ENCODE measurements at places on chromosomes 3 and 15.

GRCh38 chr3:46925585-46925934 lies 48.0 kb downstream of the PTH1R start:
- no peak for DNase-seq

DNA sequence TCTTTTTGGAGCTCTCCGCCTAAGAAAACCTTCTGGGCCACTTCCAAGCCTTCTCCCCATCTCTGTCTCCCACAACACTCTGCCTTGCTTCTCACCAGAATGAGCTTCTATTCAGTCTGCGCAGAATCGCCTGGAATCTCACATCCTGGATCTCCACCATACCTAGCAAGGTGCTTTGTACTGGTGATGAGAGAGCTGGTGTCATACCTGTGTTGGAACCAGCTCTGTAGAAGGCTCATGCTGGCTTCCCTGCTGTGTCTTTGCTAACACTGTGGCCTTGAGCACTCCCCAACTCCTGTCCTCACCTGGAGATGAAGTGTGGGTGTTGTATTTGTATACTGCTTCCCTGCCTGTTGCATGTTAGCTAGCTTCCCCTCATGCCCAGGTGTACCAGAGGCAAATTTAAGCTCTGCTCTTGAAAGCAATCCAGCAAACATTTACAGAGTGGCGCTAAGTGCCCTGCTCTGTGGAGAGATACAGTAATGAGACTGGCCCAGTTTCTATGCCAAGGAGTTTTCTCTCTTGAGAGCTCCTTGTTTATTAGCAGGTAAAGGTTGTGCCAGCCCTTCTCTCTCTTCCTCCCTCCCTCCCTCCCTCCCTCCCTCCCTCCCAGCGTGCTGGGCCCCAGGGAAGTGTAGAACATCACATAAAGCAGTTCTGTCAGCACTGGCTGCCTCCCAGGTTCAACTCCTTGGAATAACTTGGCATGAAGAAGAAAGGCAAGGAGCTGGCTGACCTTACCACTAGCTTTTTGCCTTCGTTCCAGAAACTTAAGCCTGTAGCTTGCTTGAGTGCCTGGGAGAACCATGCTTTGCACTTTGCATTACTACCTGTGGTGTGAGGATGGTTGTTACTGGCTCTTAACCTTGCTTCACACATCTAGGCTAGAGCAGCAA lies 54.9 kb downstream of the TRIM71 start:
- DNase-seq = peak; percentile 14

- no peak for DNase-seq
Measured at GRCh38 chr15:89137926-89138325, 49.7 kb downstream of the ABHD2 start.

DNA sequence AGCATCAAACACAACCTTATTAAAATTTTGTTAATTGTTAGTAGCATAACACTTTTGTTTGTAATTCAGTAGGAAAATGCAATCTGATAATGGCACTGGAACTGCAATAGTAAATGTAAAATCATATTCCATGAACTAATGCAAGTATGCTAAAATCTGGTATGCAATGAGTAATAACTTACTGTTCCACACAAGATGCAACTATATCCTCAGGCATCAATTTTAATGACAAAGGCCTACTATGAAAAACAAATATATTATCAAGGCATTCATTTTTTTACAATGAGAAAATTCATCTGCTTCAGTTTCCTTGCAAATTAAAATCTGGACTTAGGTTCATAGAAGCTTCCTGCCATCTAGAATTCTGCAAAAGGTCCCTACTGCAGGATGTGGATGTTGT lies 1.4 kb upstream of the NSMCE3 start:
- DNase-seq = no peak

- no peak for DNase-seq
Measured at GRCh38 chr3:23876923-23877322, 39.9 kb downstream of the NKIRAS1 start.

GRCh38 chr3:184540777-184541681 lies 20.6 kb upstream of the EPHB3 start:
- peak; percentile 95 for DNase-seq

DNA sequence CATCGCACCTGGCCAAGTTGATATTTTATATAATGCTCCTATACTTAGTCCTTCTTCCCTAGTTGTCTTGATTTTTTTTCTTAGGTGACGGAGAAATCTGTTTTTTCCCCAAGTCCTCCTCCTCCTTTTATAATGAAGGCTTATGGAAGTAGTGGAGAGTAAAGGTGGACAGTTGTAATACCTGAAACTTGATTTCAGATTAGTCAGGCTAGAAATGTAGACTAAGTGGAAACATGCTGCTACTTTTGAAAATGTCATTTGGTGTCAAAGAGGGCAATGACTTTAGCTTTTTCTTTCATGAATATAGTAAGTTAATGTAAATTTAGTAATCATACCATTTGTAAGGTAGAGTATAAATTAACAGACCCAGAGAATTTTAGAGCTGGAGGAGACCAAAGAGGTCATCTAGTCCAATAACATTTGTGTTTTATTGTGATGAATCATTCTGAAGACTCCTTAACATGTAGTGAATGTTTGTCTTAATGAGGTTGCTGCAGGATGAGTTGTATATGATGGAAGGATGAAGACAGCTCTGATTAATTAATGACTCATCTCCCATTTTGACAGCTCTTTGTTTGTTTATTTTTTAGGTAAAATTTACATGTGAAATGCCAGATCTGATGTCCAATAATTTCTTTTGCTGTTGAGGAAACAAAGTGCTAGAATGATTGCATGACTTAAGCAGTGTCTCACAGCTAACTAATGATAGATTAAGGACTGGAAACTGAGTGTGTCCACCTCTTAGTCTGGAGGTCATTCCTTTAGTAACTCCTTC lies 8.7 kb downstream of the CTDSPL2 start:
- no peak for DNase-seq

DNA sequence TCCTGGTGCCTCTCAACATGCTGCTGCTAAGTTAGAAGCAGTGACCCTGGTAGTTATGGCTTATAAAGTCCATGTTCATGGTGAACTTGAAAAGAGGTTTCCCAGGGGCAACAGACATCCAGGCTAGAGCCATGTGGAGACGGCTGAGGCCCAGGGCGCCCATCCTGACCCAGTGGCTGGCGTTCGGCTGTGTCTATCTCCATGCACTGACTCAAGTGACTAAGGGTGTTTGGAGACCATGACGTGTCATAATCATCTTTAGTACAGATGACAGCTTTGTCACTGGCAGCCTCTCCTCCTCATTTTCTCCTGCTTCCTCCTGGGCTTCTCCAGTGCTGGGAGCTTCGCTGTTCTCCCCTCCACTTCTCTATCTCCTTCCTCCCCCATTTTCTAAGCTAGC lies 287.4 kb upstream of the LYSMD4 start:
- no peak for DNase-seq

DNA sequence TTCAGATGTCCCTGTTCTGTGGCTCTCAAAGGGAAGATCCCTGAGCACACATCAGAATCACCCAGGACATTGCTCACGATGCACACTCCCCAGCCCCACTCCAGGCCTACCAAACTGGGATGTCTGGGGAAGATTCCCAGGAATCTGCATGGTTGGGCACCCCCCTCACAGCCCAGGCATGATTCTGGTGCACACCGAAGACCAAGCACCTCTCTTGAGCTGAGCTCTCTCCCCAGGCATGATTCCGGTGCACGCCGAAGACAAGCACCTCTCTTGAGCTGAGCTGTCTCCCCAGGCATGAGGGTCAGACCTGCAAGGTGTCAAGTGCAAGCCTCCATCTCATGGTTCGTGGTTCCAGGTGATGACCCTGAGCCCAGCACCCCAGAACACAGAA lies 112.2 kb upstream of the MEF2A start:
- no peak for DNase-seq

GRCh38 chr3:66719796-66720356 lies 219.1 kb upstream of the LRIG1 start:
- no peak for DNase-seq

DNA sequence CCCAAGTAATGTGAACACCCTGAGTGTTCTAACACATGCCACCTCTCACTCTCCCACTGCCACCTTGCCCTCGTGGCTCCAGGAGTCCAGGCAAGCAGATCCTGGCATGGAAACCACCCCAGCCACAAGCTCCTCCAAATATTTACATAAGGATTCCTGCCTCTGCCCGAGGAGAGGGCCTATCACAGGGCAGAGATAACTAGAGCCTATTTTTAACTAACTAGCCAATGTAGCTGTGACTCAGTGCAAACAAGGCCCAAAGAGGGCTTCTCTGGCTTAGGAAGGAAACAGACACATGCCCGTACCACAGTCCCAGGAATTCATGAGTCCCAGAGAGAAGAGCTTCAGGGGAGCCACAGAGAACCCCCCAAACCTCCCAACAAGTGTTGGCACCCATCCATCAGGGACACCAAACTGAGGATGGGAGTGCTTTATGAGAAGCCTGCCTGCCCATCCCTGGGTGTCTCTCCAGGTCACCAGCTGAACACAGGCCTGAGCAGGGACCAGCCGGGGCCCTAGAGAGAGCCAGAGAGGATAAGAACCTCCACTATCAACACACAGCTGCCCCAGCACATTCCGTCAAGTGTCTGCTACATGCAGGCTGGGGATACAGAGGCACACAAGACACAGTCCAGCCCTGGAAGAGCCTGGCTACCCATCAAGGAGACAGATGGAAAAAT lies 9.2 kb downstream of the FYCO1 start:
- peak; percentile 49 for DNase-seq

- DNase-seq = no peak
Measured at GRCh38 chr3:52299879-52300611, 12.4 kb downstream of the GLYCTK start.

GRCh38 chr3:37132334-37132733 lies 42.0 kb downstream of the LRRFIP2 start:
- DNase-seq = no peak

DNA sequence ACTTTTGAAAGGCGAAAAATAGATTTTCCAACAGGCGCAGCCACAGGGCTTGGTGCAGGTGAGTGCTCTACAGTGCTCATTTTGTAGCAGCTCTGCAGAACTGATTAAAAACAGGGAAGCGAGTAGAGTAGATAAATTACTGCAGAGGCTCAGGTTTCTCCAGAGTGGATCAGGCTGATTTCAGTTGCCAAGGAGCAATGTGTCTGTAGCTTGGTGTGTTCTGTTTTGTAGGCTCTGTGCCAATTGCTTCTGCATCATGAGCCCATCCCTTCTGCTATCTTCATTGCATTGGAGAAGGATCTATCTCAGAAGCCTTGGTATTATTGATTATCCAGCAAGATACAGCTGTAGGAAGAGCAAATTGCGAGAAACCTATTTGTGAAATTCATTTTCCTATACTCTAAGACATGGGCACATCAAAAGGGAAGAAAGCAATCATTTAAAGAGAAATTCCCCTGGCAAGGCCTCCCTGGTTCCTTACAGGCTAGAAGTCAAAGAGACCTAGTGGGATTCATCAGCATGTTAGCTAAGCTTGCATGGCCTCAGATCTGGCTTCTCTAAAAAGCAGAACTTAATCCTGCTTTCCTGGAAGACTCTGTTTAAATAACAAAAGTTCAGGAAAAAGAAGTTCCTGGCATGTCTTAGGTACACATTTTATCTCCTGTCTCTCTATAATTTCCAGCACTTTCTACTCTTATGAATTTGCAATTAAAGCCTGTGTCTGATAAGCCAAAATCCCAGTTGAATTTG lies 432.4 kb upstream of the ATP10A start:
- no peak for DNase-seq

- no peak for DNase-seq
Measured at GRCh38 chr15:61173899-61174689, 55.0 kb downstream of the RORA start.

DNA sequence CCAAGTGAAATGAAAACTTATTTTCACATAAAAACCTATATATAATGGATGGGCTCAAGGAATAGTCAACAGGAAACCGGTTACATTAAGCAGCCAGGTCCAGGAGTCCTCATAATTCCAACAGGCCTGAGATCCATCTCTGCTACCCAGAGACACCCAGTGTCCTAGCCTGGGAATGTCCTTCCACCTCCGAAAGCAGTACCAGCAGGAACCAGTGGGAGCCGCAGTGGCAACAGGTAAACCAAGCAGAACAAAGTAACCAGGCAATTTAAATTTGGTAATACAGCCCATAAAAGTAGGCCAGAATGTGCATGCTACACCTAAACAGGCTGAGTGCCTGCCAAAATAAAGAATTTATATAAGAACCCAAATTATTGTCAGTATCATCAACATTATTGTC lies 195.6 kb downstream of the ZBBX start:
- no peak for DNase-seq

DNA sequence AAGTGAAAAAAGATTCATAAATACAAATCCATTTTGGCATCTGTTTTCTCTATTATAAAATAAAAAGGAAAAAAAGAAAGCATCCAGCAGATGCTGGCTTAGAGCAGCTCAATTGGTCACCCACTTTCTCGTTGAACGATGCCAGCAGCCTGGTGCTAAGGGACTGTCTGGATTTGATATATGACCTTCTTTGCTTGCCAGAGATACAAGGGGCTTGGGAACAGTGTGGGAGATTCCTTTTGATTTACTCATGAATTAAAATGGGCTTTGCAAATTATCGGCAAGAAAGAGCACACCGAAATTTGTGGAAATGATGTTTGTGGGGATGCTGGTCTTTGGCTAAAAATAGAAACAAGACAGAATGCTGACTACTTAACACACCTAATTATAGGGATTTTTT lies 210.3 kb upstream of the STT3B start:
- DNase-seq = no peak

GRCh38 chr3:156762631-156763185 lies 63.4 kb upstream of the LEKR1 start:
- DNase-seq = peak; percentile 32

DNA sequence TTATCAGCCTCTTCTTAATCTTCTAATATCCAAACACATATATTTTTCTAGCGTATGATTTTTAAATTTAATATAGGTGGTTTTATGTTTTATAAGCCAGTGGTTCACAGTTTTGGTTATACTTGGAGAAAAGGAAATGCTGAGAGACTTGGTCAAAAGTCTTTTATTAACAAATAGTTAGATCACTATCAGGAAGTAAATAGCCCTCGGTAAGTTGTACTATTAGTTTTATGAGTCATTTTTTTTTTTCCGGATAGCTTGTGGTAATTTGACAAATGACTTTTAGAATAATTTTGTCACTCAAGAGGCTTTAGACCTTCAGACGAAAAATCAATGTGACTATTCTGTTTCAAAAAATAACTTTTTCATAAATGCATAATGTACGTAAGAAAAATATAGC lies 232.2 kb upstream of the ROBO1 start:
- DNase-seq = no peak

- no peak for DNase-seq
Measured at GRCh38 chr3:19595884-19596283, 338.1 kb downstream of the EFHB start.

DNA sequence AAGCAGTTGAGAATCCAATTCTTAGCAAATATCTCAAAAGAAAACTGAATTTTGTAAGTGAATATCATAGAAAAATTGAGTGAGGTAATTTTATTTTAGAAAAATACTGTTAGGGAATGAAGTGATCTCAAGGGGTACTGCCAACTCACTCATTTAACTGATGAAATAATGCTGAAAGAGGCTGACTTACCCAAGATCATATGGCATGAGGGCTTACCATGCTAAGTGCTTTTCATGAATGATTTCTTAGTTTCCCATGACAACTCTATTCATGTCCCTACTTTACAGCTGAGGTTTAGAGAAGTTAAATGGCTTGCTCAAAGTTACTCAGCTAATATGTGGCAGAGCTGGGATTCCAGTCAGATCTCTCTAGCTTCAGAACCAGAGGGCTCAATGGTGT lies 30.6 kb downstream of the CCDC14 start:
- no peak for DNase-seq

- DNase-seq = no peak
Measured at GRCh38 chr3:160112481-160112880, 112.7 kb upstream of the C3orf80 start.
